NCI-H2171 (cell line): ENCODE measurements at places on chromosomes 7 and 10.
A peak's percentile ranks its signal among the peaks of the same experiment; 100 is the strongest.

DNA sequence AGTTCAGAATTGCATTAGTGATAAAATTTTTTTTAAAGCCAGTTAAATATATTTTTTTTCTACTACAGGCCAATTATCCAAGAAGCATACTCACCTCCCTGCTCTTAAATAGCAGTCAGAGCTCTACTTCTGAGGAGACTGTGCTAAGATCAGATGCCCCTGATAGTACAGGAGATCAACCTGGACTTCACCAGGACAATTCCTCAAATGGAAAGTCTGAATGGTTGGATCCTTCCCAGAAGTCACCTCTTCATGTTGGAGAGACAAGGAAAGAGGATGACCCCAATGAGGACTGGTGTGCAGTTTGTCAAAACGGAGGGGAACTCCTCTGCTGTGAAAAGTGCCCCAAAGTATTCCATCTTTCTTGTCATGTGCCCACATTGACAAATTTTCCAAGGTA lies 119.1 kb downstream of the TRIM24 start:
- DNase-seq: no peak

DNA sequence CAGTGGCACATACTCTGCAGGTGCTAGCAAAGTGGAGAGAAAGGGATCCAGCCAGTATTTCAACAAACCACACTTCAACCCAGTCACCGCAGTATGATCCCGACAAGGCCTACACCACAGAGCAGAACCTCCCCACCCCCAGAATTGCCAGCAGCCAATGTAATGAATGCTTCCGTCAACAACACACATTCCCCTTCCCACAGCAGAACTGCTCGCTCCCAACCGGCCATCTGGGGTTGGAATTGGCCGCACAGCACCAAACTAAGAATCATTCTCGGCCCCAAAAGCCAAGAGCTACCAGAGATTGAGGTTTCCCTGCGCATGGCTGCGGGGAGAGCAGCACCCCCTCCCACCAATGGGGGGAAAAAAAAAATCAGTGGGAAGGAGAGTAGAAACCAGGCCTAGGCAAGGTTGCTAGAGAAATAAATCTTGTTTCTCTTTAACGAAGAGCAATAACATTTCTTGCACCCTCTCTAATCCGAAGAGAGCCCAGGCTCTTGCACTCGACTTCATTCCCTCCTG lies 1.1 kb downstream of the WASL start:
- DNase-seq: peak; percentile 32

DNA sequence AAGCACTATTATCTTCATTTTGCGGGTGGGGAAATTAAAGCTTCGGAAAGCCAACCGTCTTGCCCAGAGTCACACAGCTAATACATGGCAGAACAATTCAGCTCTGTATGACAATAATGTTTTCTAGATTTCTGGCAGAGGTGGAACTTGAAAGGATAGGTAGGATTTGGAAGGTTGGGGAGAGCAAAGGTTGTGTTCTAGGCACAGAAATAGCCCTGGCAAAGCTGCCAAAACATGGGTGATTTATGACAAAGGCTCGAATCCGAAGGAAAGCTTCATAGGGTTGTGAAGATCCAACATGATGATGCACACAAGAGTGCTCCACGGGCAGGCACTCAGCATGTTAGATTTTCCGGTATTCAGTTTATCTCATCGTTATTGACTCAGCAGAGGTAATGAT lies 19.2 kb downstream of the PDCD11 start:
- DNase-seq: no peak

GRCh38 chr7:13282377-13282980 lies 595.0 kb downstream of the ARL4A start:
- peak; percentile 9 for DNase-seq

DNA sequence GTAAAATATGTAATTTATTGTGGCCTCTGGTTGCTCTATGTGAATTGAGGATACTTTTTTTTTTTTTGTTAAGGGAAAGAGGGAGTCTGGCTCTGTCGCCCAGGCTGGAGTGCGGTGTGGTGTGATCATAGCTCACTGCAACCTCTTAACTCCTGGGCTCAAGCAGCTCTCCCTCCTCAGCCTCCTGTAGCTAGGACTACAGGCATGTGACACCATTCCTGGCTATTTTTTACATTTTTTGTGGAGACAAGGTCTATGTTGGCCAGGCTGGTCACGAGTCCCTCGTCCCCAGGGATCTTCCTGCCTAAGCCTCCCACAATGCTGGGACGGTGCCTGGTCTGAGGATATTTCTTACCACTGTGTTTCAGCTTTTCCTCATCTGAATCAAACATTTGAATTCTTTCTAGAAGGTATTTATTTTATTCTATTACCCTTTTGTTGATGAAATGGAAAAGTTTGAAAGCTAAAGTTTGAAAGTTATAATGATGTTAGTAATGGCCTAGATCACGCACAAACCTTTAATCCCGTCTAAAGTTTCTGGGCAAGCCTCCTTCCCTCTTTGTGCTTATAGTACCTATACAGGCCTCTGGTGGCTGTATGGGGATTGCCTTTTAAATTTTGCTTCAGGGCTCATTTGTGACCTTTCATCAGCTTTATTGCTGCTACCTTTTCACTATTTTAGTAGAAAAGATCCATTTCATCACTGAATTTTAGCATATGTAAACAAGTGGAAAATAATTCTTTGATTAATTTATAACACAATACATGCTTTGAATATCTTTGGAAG lies 2.0 kb downstream of the IFRD1 start:
- no peak for DNase-seq

GRCh38 chr7:77199013-77199966 lies at the start of gene FGL2:
FGL2 (minus strand) TSS chr7:77199819; CDS start chr7:77199793, 26 bp downstream.
- peak; percentile 30 for DNase-seq

DNA sequence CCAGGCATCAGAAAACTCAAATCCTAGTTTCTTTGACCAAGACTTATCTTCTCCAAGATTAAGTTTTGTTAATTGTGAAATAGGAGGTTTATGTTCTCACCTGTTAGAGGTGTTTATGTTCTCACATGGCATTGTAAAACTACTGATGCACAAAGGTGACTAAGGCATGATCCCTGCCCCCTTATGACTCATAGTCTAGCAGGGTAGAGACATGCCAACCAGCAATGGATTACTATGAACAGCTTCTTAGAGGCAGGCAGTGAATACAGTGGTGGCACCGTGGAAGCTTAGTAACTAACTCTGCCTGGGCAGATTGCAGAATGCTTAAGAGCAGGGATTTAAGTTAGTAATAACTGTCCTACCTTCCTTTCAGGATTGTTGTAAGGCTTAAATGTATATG lies 400.9 kb downstream of the SORCS3 start:
- no peak for DNase-seq

- no peak for DNase-seq
Observed at GRCh38 chr7:134447383-134447782, 11.5 kb downstream of the AKR1B1 start.
